CD4-positive, alpha-beta T cell treated with Interleukin-6 for 4 hours (primary cell): ENCODE measurements at places on chromosomes 2 and 18.

- DNase-seq = no peak
Measured at GRCh38 chr18:13416848-13417247, 198.3 kb downstream of the LDLRAD4 start.

GRCh38 chr18:24674200-24674599 lies 213.8 kb downstream of the HRH4 start:
- no peak for DNase-seq

DNA sequence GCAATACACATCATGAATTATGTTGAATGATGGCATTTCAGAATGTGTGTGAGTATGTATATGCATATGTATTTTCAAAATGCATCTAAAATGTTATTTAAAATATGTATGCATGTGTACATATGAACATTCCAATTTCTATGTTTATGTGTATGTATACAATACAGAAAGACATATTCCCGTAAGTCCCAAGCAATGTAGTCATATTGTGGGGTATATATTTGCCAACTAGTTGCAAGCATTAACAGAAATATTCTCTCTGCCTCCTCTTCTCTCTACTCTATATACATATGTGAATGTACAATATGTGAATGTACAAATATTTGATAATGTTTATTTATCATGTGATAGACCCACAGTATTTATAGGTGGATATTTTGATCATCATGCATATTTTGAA lies 345.8 kb upstream of the ZEB2 start:
- no peak for DNase-seq

DNA sequence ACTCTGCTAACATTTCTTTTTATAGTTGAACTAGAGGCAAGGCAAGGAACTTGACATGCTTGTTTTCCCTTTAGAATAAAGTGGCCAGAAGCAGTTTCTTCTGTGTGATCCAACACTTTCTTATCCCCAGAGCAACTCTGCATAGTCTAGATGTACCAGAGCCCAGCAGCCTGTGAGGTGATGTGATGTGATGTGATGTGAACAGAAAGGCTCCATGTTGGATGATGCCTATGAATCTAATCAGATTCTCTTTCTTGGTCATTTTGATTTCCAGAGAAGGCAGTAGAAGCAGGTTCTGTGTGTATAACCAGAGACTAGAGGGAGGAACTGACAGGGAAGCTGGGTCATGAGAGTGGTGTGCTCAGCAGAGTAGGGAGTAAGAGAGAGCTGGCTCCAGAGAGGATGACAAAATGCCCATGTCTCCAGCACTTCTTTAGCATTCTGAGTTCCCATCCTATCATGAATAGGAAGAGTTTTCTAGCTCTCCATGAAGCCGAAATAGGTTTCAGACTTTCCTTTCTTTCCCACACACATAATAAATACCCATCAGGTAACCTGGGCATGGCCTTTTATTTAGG lies 31.0 kb upstream of the PTH2R start:
- DNase-seq = no peak

DNA sequence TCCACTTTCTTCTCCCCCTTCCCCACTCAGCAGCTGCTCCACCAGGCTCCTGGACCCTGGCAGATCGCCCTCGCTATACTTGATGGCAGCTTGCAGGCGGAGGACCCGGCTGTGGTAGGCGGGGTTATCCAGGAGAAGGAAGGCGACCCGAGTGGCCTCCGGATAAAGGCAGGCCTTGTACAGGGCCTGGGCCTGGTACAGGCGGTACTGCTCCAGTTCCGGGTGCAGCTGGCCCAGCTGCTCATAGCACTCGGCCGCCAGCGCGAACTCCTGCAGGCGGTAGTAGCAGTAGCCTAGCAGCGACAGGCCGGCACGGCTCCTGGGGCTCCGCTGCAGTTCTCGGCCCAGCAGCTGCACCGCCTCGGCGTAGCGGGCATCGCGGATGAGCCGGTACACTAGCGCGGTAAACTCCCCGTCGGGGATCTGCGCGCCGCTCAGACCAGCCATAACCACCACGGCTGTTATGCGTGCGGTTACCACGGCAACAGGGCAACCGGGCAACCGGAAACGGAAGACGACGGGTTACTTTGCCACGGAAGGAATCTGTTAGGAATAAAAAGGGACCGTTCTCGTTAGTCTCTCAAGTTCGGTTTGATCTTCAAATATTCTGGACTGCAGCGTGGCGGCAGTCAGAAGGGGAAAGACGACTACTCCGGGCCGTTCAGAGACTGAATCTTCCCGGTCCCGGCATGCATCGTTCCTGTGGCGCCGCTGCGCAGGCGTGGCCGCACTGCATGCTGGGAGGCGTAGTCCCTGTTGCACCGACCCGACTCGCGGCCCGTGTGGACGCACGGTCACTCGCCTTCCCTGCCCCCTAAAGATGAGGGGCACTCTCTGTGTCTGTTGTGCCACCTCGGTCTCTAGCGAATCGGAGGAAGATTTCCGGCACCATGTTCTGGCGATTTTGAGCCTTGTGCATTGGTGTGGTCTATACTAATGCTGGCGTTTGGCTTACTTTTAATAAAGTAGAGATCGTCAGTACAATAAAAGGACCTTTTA lies 226.0 kb downstream of the AGPS start:
- DNase-seq = peak; percentile 90

GRCh38 chr2:85801871-85802270 lies 48.1 kb downstream of the ATOH8 start:
- DNase-seq = no peak

DNA sequence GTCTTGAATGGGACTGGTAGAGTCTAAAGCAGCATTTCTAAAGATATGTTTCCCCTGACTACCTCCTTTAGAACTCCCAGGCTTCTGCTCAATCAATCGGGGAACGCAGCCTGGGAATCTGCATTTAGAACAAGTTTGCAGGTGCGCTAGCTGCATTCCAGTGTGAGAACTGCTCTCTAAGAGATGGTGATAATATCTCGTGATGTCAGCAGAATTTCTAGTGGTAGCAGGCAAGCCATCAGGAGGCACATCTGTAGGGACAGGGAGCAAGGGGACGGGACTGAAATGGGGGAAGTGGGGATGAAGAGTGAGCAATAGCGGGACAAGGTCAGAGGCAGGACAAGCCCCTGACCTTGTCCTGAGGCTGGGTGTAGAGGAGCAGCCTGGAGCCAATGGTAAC lies 120.3 kb upstream of the DNMT3A start:
- DNase-seq = no peak

DNA sequence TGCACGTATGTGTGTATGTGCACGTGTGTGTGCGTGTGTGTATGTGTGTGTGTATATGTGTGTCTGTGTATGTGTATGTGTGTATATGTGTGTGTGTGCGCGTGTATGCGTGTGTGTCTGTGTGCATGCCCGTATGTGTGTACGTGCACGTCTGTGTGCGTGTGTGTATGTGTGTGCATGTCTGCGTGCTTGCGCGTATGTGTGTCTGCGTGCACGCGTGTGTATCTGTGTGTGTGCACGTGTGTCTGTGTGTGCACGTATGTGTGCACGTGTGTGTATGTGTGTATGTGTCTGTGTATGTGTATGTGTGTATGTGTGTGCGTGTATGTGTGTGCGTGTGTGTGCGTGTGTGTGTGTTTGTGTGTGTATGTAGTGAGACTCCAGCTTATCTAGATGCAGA lies 97.5 kb upstream of the SPATS2L start:
- DNase-seq = no peak

DNA sequence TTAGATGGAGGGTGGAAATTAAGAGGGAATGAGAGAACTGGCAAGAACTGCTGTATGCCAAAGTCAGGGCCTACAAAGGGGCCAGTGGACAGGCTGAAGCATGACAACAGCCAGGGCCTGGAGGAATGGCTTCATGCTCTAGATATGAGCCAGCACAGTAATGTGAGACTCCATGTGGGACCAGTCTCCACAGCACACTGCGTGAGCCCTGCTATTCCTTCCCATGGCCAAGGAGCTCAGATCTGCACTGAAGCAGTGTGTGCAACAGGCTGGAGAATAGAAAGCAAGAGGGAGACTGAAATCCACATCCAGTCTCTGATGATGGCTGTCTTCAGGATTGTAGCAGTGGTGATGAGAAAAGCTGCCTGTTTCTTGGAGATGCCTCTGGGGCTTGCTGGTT lies 162.8 kb downstream of the TPGS2 start:
- DNase-seq = no peak

- peak; percentile 64 for DNase-seq
Measured at GRCh38 chr2:240622531-240623235, 2.6 kb upstream of the GPR35 start.

GRCh38 chr2:171547720-171548119 lies 25.4 kb downstream of the CYBRD1 start:
- no peak for DNase-seq

- DNase-seq = no peak
Measured at GRCh38 chr2:233083782-233084181, 23.6 kb downstream of the INPP5D start.

DNA sequence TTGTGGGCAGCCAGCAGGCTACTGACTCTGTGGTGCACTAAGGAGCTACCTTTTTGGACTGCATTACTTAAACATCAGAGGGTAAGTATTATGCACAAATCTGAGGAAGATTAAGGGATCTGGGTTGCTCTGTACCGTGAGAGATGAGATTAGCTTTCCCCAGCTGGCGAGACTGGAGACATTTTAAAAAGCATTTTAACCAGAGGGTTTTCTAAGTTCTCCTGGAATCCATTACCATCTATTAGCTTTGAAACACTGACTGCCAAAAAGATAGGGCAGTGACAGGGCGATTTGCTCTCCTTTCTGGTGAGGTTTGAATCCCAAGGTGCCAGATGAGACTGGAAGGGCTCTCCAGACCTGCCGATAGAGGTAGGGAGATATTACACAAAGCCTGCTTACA lies 63.2 kb downstream of the LYPD6 start:
- no peak for DNase-seq
